Psoas muscle (tissue), 8 donors: ENCODE measurements at places on chromosomes 2 and 18.
A peak's percentile ranks its signal among the peaks of the same experiment; 100 is the strongest.

DNA sequence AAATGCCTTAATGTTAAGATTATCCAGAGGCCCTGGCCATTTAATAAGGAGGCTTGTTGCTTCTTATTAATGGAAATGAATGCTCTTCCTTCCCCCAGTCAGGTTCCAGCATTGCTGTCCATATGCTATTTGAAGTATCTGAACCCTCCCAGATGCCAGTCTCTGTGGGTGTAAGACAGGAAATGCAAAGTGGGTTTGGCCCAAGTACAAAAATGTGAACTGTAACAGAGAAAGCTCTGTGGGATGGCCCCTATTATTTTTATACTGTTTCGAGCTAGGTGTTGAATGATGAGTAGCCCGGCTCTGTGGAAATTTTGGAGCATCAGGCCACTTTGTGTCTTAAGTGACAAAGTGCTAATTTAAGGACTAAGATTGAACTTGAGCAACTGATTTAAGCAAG is 141.0 kb downstream of the UXS1 start:
- DNase-seq, result no peak

DNA sequence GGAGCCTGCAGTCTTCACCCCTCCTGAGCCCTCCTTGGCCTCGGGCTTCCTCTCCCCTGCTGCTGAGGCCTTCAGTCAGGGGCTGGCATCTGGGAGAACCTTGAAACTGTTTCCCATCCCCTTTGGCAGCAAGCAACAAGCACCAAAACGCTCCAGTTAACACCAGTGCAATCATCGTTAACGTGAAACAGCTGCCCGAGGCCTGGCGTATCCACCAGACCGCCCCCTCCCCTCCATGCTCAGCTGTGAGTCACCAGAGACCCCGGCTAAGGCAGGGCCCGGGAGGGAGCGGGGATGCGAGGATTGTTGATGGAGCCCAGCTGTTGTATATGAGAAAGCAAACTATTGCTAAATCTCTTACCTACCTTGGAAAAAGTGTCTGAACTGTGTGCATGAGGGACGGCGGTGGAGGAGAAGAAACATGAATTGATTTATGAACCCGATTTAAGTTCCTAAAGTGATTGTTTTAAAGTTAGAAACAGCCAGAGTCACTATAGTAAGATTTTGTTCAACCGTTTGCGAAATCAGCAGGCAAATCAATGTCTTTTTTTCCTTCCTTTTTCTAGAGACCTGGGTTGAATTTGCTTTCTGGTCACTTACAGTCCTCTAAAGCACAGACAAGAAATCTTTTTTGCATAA is 5.2 kb downstream of the ZFP36L2 start:
- DNase-seq, result peak; percentile 78

DNA sequence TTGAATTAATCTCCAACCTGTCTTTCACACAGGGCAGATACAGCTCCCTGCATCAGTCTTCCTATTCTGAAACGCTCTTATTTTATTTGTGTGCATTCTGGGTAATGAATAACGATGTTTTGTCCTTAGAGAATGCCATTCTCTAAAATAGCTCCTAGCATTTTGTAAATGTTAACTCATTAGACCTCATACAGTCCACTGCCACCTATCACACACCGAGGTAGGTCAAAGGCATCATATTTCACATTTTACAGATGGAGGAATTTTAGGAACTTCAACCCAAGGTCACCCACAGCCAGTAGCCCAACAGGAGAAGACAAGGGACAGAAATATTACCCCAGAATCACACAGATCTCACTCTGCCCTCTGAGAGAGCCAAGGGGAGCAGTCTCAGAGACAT is 455.4 kb upstream of the GYPC start:
- no peak for DNase-seq

- DNase-seq, result no peak
Measured at GRCh38 chr2:24749069-24749691, 44.0 kb downstream of the PTRHD1 start.

DNA sequence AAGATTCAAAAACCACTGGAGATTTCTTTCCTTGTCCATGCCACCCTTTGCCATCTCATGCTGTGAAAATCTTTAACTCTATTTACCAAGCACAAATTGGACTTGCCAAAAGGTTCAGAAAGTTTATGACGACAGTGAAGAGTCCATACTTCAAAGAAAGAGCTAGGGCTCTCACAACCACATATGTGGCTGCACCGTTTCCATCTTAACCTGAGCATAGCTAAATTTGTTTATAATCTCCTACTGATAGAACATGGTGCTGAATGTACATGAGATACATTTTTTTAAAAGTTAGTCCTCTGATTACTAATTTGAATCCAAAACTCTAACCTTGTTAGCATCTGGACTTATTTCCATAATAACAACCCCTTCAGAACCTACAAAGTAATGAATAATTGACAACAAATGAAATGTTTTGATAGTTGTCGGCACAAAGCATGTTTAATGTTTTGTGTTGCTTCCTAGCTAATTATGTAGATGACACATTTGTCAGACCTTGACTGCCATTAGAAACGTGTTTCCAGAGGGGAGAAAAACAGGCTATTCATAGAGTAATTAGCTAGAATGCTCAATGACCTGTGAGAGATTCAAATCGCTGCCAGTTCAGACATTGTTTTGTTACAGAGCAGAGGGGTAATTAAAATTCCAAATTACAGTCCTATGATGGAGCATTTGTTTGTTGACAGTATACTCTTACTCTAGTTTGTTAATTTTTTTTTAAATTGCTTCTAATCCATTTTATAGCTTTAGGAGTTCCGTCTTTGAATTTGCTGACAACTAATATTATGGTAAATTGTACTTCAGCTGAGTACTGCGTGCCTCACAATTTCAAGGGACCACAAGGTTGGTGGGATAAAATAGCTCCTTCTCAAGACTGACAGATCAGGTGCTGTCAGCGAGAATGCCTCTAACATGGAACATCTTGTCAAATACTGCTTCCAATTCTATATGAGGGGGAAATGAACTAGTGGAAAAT is 31.8 kb downstream of the ARHGAP15 start:
- no peak for DNase-seq

DNA sequence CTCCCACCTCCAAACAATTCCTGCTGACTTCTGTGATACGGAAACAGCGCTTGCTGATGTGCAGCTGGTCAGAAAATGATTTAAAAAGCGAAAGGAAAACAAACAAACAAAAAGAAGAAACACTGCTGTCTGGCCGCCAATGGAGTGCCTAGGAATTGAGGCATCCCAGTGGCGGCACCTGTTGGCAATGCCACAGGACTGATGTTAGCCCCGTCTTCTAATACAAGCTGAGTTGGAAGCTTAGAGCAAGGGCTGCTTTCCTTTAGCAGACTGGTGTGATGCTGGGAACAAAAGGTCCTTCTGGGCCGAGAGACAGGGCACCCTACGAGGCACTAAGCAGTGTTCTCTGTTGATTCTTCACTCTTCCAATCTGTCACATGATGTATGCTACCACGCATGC is 163.6 kb upstream of the REV1 start:
- DNase-seq, result no peak

DNA sequence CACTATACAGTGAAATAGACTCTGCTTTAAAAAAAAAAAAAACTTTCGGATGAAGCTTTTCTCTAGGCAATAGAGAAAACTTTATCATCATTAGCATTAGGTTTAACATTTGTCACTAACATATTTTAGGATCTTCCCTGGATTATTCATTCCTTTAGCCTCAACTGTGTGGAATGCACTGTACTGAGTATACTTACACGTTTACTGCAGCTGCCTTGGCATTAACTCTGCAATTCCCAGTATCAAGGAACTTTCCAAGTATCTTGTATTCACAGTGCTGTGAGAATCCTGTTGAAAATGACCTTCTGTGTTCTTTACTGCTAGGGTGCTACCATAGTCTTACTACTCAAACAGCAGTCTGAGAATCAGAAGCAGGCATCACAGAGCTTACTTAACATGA is 328.2 kb upstream of the COL3A1 start:
- DNase-seq, result no peak

GRCh38 chr2:157657101-157657500 is 28.4 kb upstream of the ACVR1C start:
- DNase-seq, result no peak

DNA sequence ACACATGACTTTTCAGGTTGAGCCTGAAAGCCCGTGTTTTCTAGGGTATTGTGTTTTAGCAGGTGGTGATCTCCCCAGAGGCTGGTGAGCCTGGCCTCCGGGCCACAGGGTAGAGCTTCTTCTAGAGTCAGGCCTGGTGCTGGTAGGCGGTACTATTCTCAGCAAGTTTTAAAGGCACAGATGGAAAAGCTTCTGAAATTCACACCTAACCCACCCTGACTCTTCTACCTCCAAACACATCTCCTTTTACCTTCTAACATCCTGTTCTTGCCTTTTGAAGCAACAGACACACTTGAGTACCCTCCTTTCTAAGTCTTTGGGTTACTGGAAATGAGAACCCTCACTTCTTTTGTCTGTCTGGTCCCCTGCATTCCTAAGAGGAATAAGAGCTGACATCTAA is 191.1 kb downstream of the SETBP1 start:
- no peak for DNase-seq

GRCh38 chr2:240299710-240300068 is 135.8 kb upstream of the GPC1 start:
- no peak for DNase-seq

DNA sequence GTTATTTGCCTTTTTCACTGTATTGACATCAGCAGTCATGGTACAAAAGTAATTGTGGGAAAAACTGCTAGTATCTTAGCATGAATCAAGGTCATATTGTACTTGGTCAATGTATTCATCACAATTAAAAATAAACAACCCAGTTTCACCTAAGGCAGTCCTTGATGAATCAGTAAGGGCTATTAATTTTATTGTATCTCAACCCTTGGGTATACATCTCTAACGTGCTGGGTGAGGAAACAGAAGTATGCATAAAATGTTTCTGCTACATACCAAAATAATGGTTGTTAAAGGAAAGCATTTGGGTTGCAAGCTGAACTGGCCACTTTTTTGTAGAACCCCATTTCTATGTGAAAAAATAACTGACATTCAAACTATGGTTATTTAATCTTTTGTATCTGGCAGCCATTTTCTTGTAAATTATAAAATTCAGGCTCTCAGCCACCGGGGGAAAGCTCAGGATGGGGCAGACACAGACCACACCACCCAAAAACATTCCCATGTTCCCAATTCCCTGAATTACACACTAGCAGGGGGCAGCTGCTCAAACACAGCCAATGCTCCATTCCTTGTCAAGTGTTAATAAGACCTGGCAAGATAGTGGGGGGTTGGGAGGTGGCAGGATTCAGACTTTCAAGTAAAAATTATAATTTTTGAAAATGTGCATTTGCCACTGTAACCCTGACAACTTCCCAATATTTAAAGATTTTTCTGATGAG is 49.3 kb downstream of the OLA1 start:
- DNase-seq, result no peak

DNA sequence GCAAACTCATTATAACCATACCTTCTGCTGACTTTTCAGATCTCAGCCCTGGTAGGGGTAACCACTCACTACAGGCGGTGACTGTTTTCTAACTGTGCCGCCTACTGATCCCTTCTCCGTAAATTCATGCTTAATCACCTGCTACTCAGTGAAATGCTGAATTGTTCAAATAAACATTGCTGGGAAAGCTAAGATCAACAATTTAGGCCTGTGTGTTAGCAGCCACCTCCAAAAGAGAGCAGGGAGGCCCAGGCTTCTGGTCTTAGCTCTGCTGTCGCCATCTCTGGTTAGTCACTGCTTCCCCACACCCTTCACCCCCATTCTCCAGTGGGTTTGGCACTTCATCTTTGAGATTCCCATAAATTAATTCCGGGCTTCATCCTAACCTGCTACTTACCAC is 21.8 kb upstream of the NT5C1B start:
- DNase-seq, result no peak

DNA sequence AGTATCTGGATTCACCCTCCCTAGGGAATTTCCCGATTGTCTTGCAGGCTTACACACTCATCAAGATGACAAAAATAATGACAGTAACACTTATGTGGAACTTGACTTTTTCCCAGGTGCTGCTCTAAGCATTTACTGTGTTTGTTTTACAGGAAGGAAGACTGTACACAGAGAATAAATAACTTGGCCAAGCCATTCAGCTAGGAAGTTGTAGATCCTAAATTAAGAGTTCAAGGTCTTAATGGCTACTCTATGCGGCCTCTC is 549 bp upstream of the DPP4 start:
- DNase-seq, result no peak

GRCh38 chr2:61993422-61994024 is 88.0 kb downstream of the COMMD1 start:
- DNase-seq, result no peak

DNA sequence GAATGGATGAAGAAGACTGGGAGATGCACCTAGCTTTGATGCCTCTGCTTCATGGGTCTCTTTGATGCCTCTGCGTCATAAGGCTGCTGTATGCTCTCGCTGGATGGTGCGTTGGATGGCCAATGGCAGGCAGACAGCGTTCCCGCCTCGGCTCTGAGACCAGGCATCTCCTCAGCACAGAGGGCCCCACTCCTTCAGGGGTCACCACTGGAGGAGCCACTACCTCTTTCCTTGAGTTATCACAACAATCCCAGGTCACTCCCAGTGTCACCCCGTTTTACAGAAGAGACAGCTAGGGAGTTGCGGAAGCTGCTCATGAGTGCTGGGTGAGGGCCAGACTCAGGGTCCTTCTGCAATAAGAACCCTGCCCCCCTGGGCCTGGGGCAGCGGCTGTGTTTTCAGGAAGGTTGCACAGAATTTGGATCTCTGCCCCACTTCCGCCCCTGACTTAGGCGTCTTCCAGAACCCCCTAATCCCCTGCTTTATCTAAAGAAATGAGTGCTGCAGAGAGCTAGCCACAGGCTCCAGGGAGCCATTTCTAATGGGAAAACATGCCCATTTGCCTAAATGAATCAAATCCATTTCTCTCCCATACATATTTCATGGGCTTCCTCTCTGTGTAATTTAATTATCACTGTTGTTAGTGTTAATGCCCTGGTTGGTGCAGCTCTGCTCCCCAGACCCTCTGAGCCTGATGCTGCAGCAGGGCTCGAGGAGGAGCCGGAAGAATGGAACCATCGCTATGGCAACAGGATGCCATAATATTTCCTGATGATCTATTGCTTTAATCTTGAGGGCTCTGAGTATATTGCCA is 131.8 kb upstream of the HS6ST1 start:
- DNase-seq, result no peak

DNA sequence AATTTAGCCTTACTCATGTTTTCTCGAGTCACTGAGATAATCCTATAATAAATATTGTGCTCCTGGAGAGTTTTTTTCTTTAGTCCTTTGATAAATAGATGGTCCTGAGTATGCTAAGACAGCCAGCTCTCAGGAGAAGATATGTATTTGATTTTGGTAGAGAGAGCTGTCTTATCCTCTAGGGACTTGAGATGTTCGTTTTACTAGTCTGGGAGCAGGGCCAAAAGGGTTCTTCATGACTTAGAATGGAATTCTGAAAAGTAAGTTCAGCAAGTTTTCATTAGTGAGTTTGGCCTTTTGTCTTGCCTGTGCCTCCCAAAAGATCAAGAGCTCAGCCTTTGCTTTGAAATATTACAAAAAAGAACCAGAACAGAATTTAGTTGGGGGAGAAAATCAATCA is 246.7 kb downstream of the BABAM2 start:
- no peak for DNase-seq

DNA sequence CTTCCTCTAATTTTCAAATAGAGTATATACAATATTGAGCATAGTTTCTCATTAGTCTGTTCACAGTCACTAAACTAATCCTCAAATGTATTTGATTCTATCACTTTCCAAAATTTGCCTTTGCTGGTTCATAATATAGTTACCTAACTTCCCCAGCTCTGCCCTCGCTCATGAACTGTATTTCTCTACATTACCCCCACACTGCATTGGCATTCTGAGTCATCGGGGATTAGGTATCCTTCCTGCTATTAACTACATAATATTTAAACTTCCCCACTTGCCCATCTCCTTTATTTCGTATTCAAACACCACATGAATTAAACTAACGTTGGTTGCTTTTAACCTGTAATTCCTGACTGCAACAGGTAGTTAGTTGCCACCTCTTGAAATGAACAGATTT is 14.8 kb upstream of the CLASP1 start:
- DNase-seq, result no peak
